ENCODE measurements at places on chromosomes 16 and 17.

DNA sequence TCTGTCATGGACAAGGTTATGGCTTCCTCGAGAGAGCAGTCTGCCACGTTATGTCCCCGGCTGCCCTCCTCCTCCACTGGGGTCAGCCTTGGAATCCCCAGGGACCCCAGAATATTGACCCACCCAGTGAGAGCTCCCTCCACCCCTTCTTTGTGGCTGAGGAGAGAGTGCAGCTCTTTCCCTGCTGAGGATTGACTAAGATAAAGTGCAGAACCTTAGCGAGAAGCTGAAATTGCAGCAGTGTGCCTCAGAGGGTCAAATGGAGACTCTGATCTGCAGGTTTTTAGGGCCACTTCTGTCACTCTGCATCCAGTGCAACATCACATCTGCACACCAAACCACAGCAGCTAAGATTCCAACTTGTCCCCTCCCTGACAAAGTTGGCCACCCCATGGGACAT lies 25.6 kb upstream of the PMFBP1 start:
- DNase-seq = no peak

GRCh38 chr17:10616502-10617119 lies 40.5 kb downstream of the MYH3 start:
- peak; percentile 61 for DNase-seq

GRCh38 chr17:21286066-21286770 lies 1.7 kb downstream of the MAP2K3 start:
- DNase-seq = no peak

DNA sequence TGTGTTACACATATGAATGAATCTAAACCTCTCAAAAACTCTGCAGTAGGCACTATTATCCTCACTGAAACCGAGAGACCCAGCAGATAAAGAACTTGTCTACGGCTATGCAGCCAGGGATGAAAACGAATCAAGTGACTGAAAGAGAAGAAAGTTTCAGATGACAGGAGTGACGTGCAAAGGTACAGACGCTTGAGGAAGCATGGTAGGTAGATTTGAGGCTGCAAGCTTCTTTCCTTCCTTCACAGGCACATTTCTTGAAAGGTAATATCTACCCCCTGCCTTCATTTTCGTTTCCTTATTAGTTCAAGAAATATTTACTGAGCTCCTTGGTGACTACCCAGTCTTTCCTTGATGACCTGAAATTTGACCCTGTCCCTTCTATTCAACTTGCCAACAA lies 211.5 kb upstream of the AXIN2 start:
- DNase-seq = no peak

DNA sequence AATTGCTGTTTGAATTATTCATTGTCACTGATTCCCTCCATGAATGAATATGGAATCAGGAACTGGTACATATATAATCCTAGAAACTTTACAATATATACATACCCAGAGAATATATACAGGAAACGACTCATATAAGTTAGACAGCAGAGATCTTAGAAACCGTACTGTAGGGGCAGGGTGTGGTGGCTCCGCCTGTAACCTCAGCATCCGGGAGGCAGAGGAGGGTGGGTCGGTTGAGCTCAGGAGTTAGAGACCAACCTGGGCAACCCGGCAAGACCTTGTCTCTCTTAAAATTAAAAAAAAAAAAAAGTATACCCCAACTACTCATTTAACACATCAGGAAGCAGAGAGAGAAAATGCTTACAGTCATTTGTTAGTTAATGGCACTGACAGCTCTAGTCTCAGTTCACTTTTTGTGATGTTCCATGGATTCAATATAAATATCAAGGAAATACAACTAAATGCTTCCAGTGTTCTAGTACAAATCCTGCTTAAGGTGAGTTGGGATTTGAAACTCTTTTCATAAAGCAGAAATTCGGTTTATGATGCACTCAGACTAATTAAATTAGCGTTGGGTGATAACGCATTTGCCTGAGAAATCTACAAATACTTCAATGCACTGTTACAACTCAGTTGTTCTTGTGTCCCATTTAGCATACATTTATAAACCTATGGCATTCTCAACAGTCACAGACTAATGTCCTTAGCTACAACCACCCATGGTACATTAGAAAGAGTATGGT lies 5.6 kb downstream of the GLG1 start:
- peak; percentile 77 for DNase-seq

DNA sequence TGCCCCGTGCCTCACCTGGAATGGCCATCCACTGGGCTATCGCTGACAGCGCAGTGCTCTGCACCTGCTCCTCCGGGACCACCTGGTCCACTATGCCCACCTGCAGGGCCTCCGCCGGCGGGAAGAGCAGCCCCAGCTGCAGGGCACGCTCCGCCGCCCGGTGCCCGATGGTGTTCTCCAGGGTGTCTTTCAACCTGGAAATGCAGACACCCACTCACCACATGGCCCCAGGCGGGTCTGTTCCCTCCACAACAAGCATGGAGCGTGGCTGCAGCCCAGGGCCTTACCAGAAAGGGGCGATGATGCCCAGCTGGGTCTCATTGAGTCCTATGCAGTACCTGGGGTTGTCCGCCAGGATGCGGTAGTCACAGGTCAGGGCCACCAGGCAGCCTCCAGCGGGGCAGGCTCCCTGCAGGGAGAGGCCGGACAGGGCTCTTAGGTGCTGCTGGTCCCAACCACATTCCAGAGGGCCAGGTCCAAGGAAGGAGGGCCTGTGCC lies 6.8 kb downstream of the DNASE1L2 start:
- DNase-seq = no peak
